ENCODE measurements at places on chromosomes 5 and 9.

- no peak for DNase-seq
Measured at GRCh38 chr9:125284855-125285254, 23.2 kb downstream of the GAPVD1 start.

DNA sequence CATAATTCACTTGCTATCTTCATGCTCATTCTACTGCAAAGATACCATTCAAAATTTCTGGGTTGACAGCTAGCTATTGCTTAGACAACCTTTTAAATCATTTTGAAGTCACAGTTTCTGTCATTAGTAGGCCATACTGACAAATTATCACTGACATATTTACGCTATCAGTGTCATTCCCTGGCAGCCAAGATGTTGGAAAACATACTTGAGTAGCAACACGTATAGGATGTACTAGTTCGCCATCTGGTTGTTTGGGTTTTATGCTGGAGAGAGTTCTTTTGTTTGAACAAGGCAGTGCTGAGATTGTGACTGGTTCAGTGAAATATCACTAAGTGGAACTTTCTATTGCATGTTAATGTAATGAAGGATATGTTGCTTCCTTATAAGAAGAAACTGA is 621.9 kb downstream of the DTWD2 start:
- DNase-seq = no peak

DNA sequence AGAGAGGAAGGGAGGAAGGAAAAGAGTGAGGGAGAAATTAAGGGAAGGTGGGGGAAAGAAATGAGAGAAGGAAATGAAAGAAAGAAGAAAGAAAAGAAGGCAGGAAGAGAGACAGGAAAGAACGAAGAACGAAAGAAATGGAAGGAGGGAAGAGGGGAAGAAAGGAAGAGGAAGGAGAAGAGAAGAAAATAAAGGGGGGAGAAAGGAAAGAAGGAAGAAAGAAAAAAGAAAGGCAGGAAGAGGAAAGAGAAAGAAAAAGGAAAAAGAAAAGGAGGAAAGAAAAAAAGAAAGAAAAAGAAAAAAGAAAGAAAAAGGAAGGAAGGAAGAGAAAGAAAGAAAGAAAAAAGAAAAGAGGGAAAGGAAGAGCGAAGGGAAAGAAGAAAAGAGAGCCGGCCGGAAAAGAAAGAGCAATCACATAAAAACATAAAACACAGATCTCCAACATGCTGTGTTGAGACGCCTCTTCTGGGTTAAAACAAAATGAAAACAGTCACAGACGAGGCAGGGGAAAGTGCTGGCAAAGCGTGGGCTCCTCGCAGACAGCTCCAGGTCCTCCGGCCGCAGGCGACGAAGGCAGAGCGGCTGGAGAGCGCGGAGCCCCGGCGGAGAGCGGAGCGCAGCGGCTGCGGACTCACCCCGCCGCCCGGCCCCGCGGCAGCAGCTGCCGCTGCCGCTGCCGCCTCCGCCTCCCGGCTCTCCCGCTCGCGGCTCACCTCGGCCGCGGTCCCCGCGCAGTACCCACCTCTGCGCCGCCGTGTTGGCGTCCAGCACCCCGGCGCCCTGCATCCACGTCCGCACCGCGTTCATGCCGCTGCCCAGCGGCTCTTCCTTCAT is 896 bp downstream of the EBF1 start:
- no peak for DNase-seq

GRCh38 chr5:101686536-101687157 is 609.4 kb downstream of the SLCO4C1 start:
- DNase-seq = no peak

- no peak for DNase-seq
Measured at GRCh38 chr9:115229496-115229895, 111.5 kb upstream of the TNC start.

DNA sequence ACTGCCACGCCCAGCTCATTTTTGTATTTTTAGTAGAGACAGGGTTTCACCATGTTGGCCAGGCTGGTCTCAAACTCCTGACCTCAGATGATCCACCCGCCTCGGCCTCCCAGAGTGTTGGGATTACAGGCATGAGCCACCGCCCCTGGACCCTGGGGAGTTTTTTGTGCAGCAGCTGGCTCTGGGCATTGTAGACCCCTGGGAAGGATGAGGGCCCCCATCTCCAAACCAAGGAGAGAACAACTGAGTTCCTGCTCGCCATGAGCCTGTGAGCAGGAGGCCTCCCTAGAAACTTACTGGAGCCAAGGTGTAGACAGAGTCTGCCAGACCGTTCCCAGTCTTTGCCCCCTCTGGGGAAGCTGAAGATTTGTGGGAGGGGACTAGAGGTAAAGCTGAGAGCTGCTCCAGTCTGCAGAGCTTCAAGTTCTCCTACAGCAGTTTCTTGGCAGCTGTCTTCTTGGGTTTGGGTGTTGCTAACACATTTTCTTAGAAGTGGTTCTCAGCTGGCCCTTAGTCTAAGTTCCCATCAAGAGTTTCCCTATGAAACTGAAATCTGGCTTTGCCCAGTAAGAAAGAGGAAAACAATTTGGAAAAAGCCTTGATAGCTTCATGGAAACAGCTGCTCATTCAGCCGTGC is 12.4 kb downstream of the NUDT2 start:
- no peak for DNase-seq

- no peak for DNase-seq
Measured at GRCh38 chr9:16712787-16713186, 157.7 kb downstream of the BNC2 start.

GRCh38 chr5:111649516-111649915 is 107.5 kb downstream of the NREP start:
- no peak for DNase-seq

GRCh38 chr9:6183627-6184026 is 32.0 kb upstream of the IL33 start:
- no peak for DNase-seq

GRCh38 chr5:142025637-142026036 is 12.8 kb upstream of the GNPDA1 start:
- no peak for DNase-seq

DNA sequence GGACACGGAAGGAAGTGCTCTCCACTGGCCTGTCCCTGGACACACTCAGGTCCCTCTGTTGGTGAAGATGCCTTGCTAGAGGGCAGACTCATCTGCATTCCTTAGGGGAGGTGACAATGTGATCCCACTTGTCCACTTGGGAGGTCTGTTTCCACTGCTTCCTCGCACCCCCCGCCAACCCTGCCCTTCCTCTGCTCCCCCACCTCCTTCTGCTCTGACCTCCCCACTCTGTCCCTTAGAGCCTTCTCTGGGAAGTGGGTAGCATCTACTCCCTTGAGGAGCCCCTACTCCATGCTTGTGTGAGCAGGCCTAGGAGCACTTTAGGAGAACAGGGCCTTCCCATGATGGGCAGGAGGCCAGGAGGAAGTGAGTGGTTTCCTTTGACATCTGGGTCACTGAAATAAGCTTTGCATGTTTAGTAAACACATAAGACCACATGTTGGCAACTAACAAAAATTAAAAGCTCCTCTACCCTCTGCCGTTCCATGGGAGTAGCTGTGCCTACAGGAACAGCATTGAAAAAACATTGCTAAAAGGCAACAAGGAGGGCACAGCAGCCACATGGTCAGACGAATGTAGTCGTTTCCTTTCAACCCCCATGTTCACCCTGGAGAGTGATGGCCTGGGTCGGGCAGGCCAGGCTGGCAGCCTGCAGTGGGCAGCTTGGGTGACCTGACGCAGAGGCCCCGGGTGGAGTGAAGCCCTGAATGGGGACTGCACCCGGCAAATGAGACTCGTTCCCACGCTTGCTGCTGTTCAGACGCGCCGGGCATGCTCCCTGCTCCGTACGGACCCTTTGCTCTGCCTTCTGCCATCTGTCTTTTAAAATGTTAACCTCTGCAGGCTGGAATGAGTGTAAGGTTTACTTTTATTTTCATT is 634.0 kb downstream of the IRX1 start:
- no peak for DNase-seq

DNA sequence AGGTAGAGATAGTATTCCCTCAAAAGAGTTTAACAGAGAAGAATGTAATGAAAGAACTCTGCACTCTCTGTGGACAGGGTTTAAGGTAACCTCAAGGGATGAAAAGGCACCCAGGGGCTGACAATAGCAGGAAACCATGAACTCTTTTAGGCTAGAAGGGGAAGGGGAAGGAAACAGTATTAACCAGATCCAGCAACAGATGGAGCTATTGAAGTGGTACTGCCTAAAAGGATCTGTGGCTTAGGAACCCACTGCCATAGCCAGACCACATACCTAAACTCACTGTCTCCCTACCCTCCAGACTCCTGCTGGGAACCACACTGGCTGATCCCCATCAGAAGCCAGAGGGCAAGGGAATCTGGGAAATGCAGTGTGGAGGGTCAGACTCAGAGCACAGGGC is 35.5 kb downstream of the PLGRKT start:
- no peak for DNase-seq

DNA sequence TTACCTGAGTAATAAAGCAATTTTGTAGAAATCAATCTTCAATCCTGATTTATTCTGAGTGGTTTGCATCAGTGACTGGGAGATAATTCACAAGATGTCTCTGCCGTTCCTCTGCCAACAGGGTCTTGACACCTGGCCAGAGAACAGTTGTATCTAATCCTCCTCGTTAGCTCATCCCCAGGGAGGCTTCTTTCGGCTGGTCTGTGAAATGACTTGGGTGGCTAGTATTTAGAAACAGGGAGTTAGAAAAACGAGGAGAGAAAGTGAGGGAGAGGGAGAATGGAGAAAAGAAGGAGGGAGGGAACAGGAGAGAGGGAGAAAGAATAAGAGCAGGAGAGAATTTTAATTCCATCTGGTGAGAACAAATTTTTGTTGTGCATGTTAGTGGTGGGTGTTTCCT is 600.2 kb upstream of the TLE4 start:
- no peak for DNase-seq

- no peak for DNase-seq
Measured at GRCh38 chr9:15211815-15212495, 95.1 kb downstream of the TTC39B start.

GRCh38 chr5:131379723-131380122 is 115.9 kb downstream of the CDC42SE2 start:
- DNase-seq = peak; percentile 46

GRCh38 chr5:77546-77945 is 14.4 kb upstream of the PLEKHG4B start:
- no peak for DNase-seq

GRCh38 chr5:179430193-179431175 is 85.2 kb upstream of the ADAMTS2 start:
- DNase-seq = no peak

DNA sequence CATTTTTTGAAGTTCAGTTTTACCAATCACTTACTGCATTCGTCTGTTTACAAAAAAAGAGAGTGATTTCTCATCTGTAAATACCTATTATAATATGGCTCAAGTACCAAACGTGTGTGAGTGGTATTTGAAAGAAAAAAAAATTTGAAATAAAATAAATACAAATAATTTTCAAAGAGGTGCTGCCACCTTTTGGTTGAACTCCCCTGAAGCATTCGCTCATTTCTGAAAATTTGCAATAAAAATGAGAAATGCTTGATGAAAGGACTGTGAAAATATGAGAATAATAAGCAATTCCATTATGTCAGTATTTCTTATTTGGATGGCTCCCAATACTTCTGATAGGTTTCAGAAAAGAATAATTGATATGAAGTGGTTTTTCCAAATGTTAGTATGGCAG is 409.9 kb downstream of the CTNND2 start:
- no peak for DNase-seq

- DNase-seq = no peak
Measured at GRCh38 chr5:68242743-68243142, 27.2 kb downstream of the PIK3R1 start.

GRCh38 chr9:71629578-71630215 is 138.6 kb downstream of the CEMIP2 start:
- DNase-seq = no peak

GRCh38 chr9:120730654-120731514 is 16.6 kb upstream of the MEGF9 start:
- DNase-seq = no peak

- DNase-seq = no peak
Measured at GRCh38 chr5:110031402-110032140, 341.8 kb downstream of the MAN2A1 start.

GRCh38 chr5:154511984-154512383 is 34.0 kb upstream of the HAND1 start:
- no peak for DNase-seq

- DNase-seq = no peak
Measured at GRCh38 chr5:136666970-136667620, 301.8 kb upstream of the TRPC7 start.

- DNase-seq = no peak
Measured at GRCh38 chr5:171629628-171630349, 155.8 kb upstream of the SMIM23 start.

DNA sequence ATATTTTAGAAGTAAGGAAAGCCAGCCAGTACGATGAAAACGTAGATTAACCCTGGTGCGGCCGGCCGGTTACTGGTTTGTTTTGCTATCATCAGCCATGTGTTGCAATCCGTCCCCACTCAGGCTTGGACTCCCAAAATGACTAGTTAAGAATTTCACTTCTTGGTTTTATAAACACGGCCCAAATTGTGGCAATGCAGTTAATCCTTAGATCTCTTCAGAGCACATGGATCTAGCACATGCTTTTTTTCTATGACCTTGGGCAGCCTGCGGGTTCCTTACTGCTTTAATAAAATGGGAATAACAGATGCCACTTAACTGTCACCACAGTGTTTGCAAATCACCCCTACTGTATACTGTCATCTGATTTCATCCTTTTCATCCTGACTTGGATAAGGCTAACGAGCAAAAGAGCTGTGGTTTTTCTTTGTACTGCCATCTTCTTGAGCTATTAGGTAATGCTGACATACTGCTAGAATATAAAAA is 1.5 kb downstream of the NDFIP1 start:
- DNase-seq = no peak

DNA sequence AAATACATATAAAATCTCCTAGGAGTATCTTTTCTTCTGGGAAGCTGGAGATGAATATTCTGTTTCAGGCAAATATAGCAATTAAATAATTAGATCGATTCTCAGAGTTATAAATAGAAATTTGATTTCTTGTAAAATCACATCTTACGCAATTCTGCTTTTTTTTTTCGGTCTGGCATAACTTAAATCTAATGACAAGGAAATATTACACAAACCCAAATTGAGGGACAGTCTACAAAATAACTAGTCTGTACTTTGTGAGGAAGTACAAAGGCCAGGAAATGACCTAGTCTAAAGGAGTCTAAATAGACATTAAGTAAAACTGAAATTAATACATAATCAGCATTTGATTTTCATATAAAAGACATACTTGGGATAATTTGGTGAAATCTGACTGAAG is 133.3 kb downstream of the KIAA0825 start:
- no peak for DNase-seq

DNA sequence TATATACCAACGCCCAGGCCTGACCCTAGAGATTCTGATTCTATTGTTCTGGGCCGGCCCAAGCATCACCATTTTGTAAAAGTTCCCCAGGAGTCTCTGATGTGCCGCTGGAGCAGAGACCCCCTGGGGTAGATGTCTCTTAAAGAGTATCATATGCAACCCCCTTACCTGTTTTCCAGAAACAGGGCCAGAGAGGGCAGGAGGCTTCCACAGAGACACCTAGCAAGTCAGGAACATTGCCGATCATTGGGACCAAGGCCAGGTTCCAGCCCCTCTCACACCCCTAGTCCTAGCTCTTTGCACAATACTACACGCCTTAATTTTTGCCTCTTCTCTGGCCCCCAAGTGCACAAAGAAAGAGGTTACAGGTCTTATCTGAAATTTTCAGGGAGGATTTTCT is 63.8 kb downstream of the TMOD1 start:
- DNase-seq = no peak
